ENCODE measurements at places on chromosomes 5 and 9. TPM values are rescaled to one million over a fixed set of nuclear protein-coding genes. Genes with fewer than 3 reads are reported as not detected.

GRCh38 chr5:132445930-132446329, 44.6 kb downstream of the IRF1 start:
- ATAC-seq: no peak

GRCh38 chr5:42951293-42951840, 88.8 kb downstream of the ANXA2R start:
- ATAC-seq: peak; percentile 3

IFNA2 gene
- not detected for total RNA-seq

- no peak for ATAC-seq
These were observed 605.4 kb downstream of the PTPRD start for GRCh38 chr9:10007356-10007755.

FBLL1 gene
- total RNA-seq: not detected

RMRP gene
- total RNA-seq: 5,550 TPM

TERT gene
- total RNA-seq: not detected

DNA sequence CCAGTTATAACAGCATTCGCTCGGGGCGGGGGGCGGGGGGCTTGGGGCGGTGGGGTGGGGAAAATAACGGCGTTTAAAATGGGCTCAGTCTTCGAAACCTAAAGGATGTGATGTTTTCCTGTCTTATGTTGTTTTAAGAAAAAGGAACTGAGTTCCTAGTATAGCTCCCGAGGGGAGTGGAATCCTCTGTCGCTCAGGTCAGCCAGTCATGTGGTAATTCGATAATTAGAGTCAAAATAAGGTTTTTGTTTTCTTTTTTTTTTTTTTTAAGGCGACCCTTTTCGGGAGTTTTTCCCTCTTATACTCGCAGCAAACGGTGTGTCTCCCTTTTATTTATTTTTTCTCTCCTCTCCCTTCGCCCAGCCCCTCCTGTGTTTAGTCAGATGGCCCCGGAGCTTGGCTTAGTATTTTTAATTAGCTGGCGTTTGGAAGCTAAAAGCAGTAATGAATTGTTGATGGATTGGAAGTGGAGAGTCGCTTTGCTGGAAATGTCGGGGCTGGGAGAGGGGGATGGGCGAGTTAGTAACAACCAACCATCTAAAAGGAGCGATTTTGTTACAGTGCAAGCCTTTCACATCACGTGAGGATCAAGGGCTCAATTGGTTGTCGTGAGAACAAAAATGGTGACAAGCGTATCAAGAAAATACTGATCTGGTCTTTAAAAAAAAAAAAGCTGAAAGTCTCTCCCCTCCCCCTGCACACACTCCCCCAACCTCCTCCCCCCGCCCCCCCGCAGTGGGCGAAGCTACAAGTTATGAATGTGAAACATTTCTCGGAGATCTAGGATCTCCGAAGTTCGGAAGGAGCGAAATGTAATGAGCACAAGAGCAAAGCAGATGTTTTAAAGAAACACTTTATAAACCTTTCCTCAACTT, 714 bp upstream of the ZNF608 start:
- ATAC-seq: peak; percentile 56

DNA sequence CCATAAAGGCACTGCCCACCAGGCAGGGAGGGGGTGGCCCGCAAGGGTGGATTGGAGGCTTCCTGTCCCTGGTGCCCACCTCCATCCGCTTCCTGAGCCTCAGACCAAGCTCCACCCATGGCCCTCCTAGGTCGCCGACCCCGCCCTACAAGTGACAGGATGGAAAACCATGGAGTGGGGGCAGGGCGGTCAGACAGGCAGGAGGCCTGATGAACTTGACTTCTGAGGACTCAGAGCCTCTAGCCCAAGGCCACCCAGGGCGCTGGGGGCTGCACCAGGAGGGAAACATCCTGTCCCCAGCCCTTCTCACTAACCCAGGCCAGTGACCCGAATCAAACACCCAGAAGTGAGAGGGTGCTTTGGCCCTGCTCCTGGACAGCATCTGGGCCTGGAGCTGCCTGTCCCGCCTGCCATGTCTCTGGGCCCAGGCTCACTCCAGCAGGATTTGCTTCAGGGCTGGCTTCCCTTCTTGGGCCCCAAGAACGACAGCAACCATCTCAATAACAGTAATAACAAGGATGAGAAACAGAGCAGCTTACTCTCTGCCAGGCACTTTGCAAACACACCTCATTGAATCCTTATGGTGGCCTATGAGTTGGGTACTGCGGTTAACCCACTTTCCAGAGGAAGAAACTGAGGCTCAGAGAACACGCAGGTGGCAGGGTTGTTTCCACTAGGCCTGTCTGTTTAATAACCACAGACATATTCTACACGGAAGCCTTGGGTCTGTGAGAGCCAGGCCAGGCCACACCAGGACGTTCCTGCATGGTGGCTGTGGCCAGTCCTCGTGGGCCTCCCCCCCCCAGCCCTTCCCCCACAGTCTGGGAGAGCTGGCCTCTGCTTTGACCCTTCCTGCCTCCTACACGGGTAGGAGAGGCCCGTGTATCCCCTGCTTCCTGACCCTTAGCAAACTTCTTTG, 4.4 kb upstream of the ST6GALNAC6 start:
- ATAC-seq: peak; percentile 43

DNA sequence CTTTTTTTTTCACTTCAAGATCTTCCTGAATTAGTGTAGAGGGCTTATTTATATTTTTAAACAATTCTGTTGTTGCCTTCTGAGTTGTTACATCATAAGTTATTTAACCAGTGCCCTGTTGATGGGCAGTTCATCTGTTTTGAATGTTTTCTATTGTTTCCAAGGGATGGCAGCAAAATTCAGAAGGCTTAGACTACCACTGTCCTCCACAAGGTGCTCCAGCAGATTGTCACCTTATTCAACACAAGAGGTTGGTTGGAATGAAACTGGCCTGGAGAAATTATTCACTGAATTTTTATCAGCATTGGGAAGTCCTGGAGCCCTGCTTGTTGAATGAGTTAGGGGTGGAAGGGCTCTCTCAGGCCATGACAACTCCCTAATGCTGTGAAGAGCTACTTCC, 1.3 kb upstream of the KLHL9 start:
- no peak for ATAC-seq

- no peak for ATAC-seq
These were observed 2.7 kb upstream of the MYMK start for GRCh38 chr9:133527444-133527920.

- no peak for ATAC-seq
These were observed 52.5 kb upstream of the IL7R start for GRCh38 chr5:35804201-35804653.

DNA sequence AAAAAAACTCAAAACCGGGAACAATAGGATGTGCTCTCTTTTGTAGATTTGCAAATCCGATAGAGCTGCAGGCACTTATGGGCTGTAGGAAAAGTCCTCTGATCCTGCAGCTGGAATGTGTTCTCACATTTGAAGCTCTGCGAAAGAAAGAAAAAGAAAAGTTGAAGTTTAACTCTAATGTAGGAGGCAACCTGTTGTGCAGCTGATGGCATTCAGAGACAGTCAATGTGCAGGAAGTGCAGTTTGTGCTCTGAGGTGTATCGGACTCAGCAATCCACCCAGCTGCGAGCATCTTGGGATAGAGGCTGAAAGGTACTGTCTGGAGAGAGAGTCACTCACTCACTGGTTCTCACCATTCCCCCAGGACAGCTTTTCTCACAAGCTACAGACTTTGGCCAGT, 339.2 kb downstream of the AGTPBP1 start:
- no peak for ATAC-seq

- peak; percentile 69 for ATAC-seq
These were observed 47.2 kb downstream of the ARHGEF28 start for GRCh38 chr5:73673161-73673591.

DNA sequence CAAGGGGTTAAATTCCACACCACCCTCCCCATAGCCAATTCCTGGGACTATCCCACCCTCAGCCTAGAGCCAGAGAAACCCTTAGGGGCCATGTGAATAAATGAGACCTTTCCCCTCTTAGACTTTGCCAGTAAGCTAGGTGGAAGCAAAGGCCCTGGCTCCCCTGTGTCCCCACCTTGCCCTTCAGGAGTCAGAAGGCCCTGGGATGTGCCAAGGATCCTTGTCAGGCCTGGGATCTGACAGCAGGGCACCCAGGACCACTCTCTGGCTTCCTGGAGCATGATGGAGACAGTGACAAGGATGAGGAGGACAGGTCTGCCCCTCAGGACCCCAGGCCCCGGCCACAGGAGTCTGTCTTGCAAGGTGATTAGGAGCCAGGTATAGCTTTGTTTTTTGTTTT, 125.0 kb upstream of the HAND1 start:
- no peak for ATAC-seq

DNA sequence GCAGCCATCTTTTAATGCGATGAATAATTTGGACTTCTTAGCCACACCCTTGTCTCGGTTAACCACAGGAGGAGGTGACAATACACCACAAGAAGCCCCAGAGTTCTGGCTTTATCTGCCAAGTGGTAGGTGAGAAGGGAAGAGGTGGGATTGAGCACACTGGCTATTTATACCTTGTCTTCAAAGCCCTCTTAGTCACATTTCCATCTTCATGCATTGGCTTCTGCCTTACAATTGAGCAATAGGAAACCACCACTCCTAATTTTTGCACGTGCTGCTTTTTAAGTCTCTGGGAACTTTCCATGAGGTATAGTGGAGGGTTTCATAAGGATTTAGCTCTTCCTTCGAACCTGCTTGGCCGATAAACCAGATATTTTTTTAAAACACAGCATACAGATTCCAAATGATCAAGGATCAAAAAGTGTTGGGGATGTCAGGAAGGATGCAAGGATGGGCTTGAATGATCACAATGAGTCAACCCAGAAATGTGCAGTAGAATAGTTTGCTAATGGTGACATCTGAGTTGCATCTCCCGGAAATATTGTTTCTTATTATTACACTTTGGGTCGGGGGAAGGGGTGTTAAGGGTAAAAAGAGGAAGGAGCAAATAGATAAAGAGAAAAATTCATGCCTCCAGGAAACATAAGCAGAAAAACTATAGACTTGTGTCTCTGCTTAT, 25.5 kb downstream of the PLAC8L1 start:
- no peak for ATAC-seq

- no peak for ATAC-seq
These were observed 170.7 kb upstream of the SPRY4 start for GRCh38 chr5:142495531-142495930.

DNA sequence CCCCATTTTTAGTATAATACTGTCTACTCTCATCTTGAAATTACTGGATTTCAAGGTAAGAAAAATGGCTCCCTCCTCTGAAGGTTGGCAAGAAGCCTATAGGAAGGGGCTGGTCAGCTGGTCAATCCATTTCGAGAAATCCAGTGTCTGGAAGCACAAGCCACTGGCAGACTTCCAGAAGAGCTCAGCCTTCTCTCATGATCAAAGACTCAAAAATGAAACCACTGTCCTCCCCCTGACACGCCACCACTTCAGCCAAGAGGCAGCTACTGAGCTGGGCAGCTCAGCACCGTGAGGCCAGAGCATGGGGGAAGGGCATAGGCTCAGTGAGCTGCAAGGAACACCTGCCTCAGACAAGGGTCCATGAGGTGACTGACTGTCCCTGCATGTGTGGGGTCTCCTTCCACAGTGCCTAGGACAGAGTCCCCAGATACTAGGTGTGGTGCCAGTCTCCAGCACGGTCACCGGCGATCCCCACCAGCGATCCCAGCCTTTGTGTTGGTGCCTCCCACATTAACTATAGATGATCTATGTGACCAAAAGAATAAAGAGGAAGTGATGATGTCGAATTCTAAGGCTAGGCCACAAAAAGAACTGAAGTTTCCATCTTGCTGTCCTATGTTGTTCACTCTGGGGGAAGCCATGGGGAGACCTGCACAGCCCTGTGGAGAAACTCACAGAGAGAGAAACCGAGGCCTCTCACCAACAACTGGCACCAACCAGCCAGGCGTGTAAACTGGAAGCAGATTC, 100.1 kb upstream of the LRRTM2 start:
- ATAC-seq: peak; percentile 36

- no peak for ATAC-seq
These were observed 1262.0 kb upstream of the DMAC1 start for GRCh38 chr9:9061627-9062026.

- ATAC-seq: no peak
These were observed 67.5 kb downstream of the TLE1 start for GRCh38 chr9:81621785-81622259.

C9orf153 gene
- 0.12 TPM for total RNA-seq

DNA sequence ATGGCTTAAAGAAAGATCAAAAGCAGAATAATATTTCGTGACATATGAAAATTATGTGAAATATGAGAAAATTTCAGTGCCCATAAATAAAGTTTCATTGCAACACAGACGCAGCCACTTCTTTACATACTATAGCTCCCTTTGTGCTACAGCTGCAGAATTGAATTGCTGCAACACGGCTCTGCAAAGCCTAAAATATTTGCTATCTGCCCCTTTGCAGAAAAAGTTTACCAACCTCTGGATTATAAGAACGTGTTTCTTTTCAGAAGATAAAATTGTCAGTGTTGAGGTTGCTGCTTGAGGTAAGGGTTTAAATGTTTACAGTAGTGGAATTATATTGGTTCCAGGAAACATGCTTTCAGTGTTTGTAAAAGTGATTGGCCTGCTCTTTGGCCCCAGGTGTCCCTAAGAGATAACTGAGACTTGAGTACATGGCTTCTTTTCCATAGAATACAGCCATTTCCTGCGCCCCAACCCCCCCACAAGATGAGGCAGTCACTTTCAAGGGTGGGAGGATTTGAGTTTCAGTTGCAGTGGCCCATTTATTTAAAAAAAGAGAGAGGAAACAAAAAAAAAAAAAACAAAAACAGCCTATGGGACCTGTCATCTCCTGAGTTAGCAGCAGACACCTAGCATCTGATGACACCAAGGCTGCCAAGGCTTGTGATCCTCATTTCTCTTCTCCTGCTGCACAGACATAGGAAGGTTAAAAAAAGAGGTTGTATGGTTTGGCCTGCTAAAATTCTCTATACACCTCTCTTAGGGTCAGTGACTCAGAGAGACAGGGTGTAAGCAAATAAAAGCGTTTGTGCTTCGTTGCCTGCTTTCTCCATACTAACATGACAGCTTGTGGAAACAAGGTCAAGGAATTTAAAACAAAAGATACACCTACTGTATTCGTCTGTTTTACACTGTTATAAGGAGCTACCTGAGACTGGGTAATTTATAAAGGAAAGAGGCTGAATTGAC, 28.0 kb upstream of the HTR4 start:
- no peak for ATAC-seq

GRCh38 chr9:134043531-134043988, 18.3 kb downstream of the BRD3OS start:
- ATAC-seq: no peak

PCDH1 gene
- total RNA-seq: 62.7 TPM

DNA sequence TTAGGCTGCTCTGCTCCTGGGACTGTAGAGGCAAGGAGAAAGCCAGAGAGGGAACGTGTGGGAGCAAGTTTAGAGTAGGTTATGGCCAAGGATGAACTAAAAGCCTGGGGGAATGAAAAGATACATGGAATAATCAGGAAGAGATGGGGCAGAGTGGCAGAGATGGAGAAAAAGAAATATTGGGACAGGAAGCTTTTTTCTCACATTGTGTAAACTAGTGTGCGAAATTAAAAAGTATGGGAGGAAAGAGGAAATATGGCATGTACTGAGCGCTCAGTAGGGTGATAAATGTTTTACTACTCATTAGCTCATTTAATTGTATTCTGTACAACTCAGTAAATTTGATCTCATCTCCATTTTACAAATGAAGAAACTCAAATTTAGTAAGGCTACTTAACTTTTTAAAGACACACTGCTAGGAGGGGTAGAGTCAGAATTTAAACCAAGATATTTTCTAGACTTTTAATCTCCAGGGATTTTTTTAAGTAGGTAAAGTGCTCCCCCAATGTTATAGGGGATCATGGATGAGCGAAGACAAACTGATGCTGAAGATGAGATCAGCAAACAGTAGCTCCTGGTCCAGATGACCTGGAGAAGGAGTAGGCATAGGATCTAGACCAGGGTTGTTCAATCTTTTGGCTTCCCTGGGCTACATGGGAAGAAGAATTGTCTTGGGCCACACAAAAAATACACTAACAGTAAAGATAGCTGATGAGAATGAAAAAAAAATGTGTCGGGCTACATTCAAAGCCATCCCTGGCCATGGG, 30.8 kb downstream of the ALDH1A1 start:
- no peak for ATAC-seq

Data from esophagus mucosa (tissue), 1 donor.